ENCODE measurements at places on chromosomes 3 and 15.

DNA sequence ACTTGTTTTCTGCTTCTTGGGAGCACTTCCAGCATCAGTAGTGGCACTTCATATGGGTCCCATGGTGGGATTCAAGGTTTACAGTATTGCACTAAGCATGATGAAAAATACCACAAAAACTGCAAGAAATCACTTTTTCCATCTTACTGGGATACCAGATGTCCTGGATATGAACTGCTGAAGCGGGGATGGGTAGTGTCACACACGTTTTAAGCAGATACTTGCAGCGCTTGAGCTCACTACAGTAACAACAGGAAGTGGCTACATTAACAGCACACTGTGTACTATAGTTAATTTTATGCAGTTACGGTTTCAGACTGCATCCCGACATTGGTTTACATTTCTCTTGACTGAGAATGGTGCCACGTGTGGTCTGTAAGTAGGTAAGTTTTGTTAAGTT lies 3.5 kb upstream of the ISG20 start:
- DNase-seq = no peak

DNA sequence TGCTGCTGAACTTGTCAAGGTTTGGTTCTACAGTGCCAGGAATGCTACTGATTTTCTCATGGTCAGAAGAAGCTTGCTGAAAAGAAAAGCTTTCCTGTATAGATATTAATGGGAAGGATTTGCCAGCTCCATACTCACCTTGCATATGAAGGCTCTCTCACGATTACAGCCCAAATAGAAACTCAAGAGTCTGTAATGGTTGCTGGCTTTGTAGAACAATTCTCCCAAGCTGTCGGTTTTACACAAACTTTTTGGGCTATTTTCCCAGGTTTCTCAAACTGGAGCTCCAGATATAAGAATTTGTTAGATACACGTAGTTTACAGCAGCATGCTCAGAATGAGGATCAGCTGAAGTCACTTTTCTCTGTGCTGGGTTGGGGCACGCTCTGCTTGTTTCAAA lies 30.1 kb upstream of the LRRC3B start:
- DNase-seq = no peak

- no peak for DNase-seq
Measured at GRCh38 chr15:93341164-93341563, 252.2 kb upstream of the RGMA start.

GRCh38 chr3:113536627-113537101 lies 4.3 kb downstream of the SIDT1 start:
- no peak for DNase-seq

GRCh38 chr3:170529346-170529745 lies 56.5 kb downstream of the SLC7A14 start:
- DNase-seq = no peak

GRCh38 chr3:132034486-132035464 lies at the start of gene CPNE4:
Gene CPNE4, minus strand, starts transcription at chr3:132035014.
- DNase-seq = peak; percentile 93

GRCh38 chr3:101128001-101128400 lies 134.8 kb upstream of the ABI3BP start:
- DNase-seq = no peak

Measured in posterior vena cava (tissue), 2 donors.